ENCODE measurements at places on chromosomes 11 and 22.

GRCh38 chr11:112780351-112781087 lies 180.7 kb upstream of the NCAM1 start:
- DNase-seq = peak; percentile 61
- peaks cover 54% of the 10 kb centered on the region for H3K4me1 ChIP-seq
- no peaks in the 10 kb centered on the region for H3K27me3 ChIP-seq
- no peak overlapping the region for H3K4me3 ChIP-seq

- no peak overlapping the region for H3K4me3 ChIP-seq
- H3K36me3 ChIP-seq = no peaks in the 10 kb centered on the region
- H3K27ac ChIP-seq = no peak overlapping the region
- DNase-seq = no peak
These were observed 106.2 kb downstream of the IGLL1 start for GRCh38 chr22:23473901-23474300.

GRCh38 chr11:128346804-128347203 lies 240.6 kb downstream of the ETS1 start:
- H3K36me3 ChIP-seq = no peaks in the 10 kb centered on the region
- peaks cover 19% of the 10 kb centered on the region for H3K4me1 ChIP-seq
- no peaks in the 10 kb centered on the region for H3K27me3 ChIP-seq

GRCh38 chr11:8332196-8332595 lies 68.5 kb upstream of the LMO1 start:
- H3K36me3 ChIP-seq = no peaks in the 10 kb centered on the region
- DNase-seq = no peak
- H3K27me3 ChIP-seq = no peaks in the 10 kb centered on the region
- no peak overlapping the region for H3K27ac ChIP-seq
- no peak overlapping the region for H3K4me3 ChIP-seq
- peaks cover 3% of the 10 kb centered on the region for H3K4me1 ChIP-seq

- no peak for DNase-seq
- no peaks in the 10 kb centered on the region for H3K36me3 ChIP-seq
- no peak overlapping the region for H3K4me3 ChIP-seq
- no peak overlapping the region for H3K27ac ChIP-seq
These were observed 222.6 kb upstream of the CCDC90B start for GRCh38 chr11:83508804-83509203.

DNA sequence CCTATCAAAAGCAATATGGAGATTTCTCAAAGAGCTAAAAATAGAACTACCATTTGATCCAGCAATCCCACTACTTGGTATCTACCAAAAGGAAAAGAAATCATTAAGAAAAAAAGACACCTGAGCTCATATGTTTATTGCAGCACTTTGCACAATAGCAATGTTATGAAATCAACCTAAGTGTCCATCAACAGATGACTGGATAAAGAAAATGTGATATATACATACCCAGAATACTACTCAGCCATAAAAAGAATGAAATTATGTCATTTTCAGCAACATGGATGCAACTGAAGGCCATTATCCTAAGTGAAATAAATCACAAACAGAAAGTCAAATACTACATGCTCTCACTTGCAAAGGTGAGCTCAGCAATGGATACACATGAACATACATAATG lies 1565.5 kb upstream of the RAG2 start:
- no peak for DNase-seq
- no peaks in the 10 kb centered on the region for H3K4me1 ChIP-seq
- no peak overlapping the region for H3K27ac ChIP-seq
- no peaks in the 10 kb centered on the region for H3K36me3 ChIP-seq

- H3K4me1 ChIP-seq = peaks cover 24% of the 10 kb centered on the region
- H3K4me3 ChIP-seq = peak overlapping the region; percentile 77
- peak overlapping the region; percentile 89 for H3K27ac ChIP-seq
- peaks cover 3% of the 10 kb centered on the region for H3K36me3 ChIP-seq
- DNase-seq = no peak
These were observed 516 bp downstream of the NEU3 start for GRCh38 chr11:74989260-74989638.

- no peaks in the 10 kb centered on the region for H3K4me1 ChIP-seq
- no peak overlapping the region for H3K27ac ChIP-seq
- no peaks in the 10 kb centered on the region for H3K27me3 ChIP-seq
- H3K4me3 ChIP-seq = no peak overlapping the region
- DNase-seq = no peak
These were observed 34.0 kb downstream of the TTC17 start for GRCh38 chr11:43392713-43393112.

- no peak for DNase-seq
- no peaks in the 10 kb centered on the region for H3K4me1 ChIP-seq
- H3K36me3 ChIP-seq = no peaks in the 10 kb centered on the region
- no peak overlapping the region for H3K27ac ChIP-seq
- H3K4me3 ChIP-seq = no peak overlapping the region
- H3K27me3 ChIP-seq = no peaks in the 10 kb centered on the region
These were observed 406.0 kb downstream of the CTTN start for GRCh38 chr11:70804139-70804837.

GRCh38 chr11:128546916-128547315 lies 40.4 kb downstream of the ETS1 start:
- H3K27ac ChIP-seq = no peak overlapping the region
- no peaks in the 10 kb centered on the region for H3K36me3 ChIP-seq
- H3K27me3 ChIP-seq = no peaks in the 10 kb centered on the region
- no peak overlapping the region for H3K4me3 ChIP-seq
